ENCODE measurements at places on chromosomes 7 and 10.

GRCh38 chr7:481219-481930 is 38.3 kb downstream of the PDGFA start:
- no peak for DNase-seq

DNA sequence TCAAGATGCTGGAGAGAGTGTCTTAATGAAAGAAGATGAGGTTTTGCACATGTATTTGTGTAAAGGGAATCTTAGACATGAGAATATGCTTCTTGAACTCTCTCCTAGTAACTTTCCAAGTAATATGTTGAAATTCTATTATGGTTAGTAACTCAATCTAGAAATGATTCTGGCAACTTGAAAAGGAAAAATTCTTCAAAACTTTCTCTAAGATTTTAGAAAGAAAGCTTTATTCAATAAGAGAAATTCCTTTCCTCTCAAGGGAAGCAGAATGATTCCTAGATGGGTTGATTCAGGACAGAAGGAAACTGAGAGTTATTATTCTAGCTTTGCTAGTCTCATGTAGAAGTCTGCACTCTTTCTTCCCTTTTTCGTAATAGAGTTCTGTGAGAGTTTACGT is 364.3 kb upstream of the PLXDC2 start:
- DNase-seq = no peak

- no peak for DNase-seq
Observed at GRCh38 chr10:46227571-46227935, 59.2 kb upstream of the ANTXRL start.

GRCh38 chr10:4066581-4067390 is 281.8 kb upstream of the KLF6 start:
- DNase-seq = no peak
